Smooth muscle cell of the coronary artery (primary cell): ENCODE measurements at places on chromosomes 3 and 15. TPM values are rescaled to one million over a fixed set of nuclear protein-coding genes. Genes with fewer than 3 reads are reported as not detected.

CLRN1 gene
- not detected in 2 replicates for total RNA-seq

ADAMTS17 gene
- 4.9 TPM in 1 of 2 replicates, not detected in the other for total RNA-seq

FRMD5 gene
- 9.7 and 15.4 TPM in 2 replicates for total RNA-seq

TM4SF1 gene
- 76.5 and 458 TPM in 2 replicates for total RNA-seq

OXNAD1 gene
- 8.4 and 10.2 TPM in 2 replicates for total RNA-seq

ACAN gene
- total RNA-seq = 0.15 and 1.2 TPM in 2 replicates

SPATA12 gene
- total RNA-seq = under 0.01 and 0.23 TPM in 2 replicates

DAG1 gene
- 19.3 and 38.8 TPM in 2 replicates for total RNA-seq

ROBO2 gene
- total RNA-seq = under 0.01 and 4.9 TPM in 2 replicates

DUOX2 gene
- total RNA-seq = under 0.01 TPM in 1 of 2 replicates, not detected in the other

MINAR1 gene
- total RNA-seq = 0.47 and 0.98 TPM in 2 replicates

BBS4 gene
- 15.6 and 15.7 TPM in 2 replicates for total RNA-seq

THSD4 gene
- total RNA-seq = 13.7 and 23.1 TPM in 2 replicates

ANKRD34C gene
- not detected in 2 replicates for total RNA-seq

ONECUT1 gene
- not detected in 2 replicates for total RNA-seq

TMEM42 gene
- 13.8 and 19.5 TPM in 2 replicates for total RNA-seq
